Suprapubic skin (tissue), 4 donors: ENCODE measurements at places on chromosomes 1 and 21. TPM values are rescaled to one million over a fixed set of nuclear protein-coding genes. Genes with fewer than 3 reads are reported as not detected.

FAM151A gene
- total RNA-seq, result 0.47 TPM

CLCA1 gene
- not detected for total RNA-seq

PADI1 gene
- 57.3 TPM for total RNA-seq

SHE gene
- 7.3 TPM for total RNA-seq

MAGOH gene
- total RNA-seq, result 39.4 TPM

TMEM50A gene
- total RNA-seq, result 57.6 TPM

OR2L13 gene
- total RNA-seq, result not detected

CSF1 gene
- total RNA-seq, result 14.8 TPM

PTGER3 gene
- 49.4 TPM for total RNA-seq

SH2D1B gene
- total RNA-seq, result not detected

HES3 gene
- total RNA-seq, result not detected

TRAF5 gene
- total RNA-seq, result 6.4 TPM

FCRL2 gene
- total RNA-seq, result not detected

DNA sequence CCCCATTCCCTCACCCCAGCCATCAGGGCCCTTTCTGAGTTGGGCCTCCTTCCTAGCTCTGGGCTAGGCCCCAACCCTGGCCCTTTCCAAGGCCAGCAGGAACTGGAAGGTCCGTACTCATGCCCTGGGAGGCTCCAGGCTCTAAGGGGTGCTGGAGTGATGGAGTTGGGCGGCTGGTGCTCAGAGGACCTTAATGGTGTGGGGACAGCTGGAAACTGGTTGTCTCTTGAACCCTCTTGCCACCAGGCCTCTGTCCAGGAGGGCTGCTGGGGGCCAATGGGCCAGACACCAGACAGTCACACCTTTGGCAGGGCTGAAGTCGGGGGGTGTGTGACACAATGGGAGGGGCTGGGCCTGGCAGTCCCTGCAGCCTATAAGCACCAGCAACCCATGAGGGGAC lies 9.2 kb upstream of the PADI1 start:
- no peak for DNase-seq

DNA sequence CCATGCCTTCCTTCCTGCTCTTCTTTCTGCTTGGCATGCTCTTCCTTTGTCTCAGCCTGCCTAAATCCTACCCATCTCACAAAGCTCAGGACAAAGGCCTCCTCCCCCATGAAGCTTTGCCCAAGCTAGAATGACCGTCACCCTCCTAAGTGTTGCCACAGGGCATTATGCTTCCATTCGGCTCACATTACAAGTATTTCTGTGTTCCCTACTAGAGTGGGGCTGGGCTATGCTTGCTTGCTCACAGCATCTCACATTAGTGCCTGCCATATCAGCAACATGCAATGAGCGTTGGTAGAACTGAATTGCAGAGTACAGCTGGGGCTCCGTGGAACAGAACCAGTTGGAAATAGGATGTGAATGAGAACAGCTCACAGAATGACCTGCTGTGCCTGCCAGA lies 82.8 kb downstream of the CD58 start:
- no peak for DNase-seq

DNA sequence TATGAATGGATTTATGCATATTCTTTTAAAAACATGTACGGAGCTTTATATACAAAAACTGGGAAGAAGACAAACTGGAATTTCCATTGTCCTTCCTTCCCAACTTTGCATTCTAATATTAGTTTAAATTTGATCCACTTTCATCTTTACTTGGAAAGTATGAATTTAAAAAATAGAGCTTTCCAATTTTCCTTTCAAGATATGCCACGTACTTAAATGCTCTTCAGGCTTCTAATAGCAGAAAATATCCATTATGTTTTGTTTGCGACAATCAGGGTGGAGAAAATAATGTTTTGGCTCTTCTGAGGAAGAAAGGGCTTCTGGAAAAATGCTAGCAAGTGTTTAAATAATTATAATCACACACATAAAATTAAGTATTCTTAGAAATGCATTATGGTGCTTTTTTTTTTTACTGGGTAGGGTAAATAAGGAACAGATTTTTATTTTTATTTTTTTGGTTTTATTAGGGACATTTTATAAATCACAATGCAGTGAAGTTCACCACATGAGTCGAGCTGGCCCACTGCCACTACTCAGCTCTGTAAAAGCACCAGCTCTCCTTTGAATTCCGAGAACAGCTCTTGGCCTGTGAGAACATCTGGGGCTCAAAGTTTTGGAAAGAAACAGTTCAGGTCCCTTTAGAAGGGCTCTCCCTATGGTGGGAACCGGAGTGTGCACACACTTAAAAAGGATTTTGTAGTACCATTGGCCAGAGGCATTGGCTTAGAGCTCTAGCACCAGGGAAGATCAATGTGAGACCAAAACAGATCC lies 287.4 kb upstream of the LYPLAL1 start:
- no peak for DNase-seq

DNA sequence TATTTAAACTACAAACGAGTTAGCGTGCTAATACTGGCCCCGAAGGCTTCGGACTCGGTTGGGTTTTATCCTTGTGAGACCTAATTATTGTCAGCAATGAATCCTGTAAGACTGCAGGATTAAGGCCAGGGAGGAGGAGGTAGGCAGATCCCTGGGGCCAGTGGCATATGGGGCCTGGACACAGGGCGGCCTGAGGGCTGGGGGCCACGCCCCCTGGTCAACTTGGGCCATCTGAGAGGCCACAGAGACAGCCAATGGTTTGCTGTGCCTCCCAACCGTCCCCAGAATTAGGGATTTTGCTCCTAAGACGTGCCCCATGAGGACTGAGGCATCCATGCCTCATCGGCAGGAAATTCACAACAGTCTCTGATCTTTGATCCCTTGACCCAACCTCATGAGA lies 31.1 kb upstream of the DISP3 start:
- DNase-seq, result no peak

DNA sequence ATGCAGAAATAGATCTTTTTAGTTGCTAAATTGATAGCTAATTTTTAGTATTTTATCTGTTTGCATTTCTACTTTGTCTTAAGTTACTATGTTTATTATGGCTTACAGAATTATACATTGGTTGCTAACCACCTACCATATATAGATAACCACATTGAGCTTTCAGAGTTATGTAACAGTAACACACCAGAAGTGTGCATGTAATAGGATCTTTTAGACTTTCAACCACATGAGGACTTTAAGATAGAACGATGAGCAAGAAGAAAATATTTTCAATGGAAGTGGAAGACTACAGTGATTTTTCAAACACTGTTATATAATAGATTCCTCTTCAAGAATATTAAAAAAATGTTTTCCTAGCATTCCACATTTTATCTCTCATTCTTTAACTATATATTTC lies 28.8 kb downstream of the TOR1AIP1 start:
- DNase-seq, result no peak

DNA sequence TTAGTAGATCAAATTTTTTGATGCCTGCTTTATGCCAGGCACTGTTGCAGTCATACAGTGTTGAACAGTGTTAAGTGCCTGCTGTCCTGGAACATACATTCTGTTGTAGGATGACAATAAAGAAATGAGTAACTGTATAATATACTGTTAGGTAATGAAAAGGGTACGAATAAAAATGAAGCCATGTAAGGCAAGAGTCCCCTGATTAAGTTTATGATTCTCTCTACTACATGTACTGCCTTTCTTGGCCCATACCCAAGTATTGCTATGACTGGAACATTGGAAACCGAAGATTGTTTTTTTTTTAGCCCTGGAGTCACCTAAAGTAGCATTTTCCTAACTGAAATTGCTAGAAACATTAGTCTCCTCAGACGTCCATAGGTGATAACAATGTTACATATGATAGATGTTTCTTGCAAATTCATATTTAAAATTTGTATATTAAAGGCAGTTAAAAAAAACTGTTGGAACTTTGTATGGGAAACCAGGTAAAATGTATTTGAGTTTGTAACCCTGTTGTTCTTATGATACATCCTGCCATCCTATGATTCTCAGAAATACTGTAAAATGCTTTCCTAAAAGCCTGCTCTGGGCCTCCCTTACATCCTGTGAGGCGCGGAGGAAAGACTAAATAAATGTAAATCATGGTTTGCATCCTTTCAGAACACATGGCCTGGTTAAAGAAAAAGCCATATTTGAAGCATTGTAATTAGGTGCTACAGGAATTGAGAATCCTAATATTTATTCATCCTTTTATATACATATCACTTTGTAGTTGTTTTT lies 5.8 kb downstream of the ATP5PB start:
- no peak for DNase-seq

GRCh38 chr1:231315887-231316286 lies 21.8 kb downstream of the EXOC8 start:
- DNase-seq, result no peak

DNA sequence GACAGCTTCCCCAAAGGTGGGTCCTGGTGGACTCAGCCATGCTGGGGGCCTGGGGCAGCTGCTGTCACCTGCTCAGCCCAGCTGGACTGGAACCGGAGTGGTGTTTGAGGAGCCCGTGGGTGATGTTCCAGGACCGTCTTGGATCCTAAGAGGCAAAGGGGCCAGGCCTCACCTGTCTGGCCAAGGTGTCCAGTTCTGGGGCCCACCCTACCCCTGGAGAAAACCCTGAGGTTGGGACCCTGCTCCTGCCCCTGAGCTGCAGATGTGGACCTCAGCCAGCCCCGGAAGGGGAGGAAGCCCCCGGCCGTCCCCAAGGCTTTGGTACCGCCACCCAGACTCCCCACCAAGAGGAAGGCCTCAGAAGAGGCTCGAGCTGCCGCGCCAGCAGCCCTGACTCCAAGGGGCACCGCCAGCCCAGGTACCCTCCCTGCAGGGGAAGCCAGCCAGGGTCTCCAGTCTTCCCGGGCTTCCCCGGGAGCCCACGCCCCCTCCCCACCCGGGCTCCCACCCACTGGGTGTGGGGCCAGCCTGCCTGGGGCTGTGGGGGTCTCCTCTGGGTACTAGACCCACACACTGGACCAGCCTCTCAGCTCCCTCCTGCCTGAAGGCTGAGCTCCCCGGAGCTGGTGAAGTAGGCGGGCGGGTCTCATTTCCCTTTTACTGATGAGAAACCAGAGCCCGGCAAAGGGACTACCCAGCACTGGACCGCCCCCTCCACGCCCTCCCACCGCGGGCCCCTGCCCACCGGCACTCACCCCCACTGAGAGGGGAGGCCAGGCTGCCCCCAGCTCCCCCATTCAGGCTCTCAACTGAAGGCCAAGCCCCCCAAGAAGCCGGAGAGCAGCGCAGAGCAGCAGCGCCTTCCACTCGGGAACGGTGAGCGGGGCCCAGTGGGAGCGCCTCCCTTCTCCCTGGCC lies 1.3 kb downstream of the AIRE start:
- DNase-seq, result no peak

DNA sequence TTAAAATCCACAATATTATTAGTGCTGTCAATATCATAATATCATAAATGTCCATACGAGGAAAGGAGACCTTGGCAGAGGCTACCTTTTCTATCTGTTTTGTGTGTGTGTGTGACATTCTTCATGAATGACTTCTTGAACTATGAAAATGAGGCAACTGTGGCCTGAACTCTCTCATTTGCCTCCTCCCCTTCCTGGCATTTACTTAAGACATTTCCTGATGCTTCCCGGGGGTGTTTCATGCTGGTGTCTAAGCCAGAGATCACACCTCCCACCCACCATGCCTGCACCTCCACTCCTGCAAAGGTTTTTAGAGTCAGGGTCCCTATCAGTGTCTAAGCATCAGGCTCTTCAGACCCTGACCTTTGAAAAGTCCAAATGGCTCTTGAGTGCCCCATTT lies 420.9 kb downstream of the KIF26B start:
- no peak for DNase-seq

DNA sequence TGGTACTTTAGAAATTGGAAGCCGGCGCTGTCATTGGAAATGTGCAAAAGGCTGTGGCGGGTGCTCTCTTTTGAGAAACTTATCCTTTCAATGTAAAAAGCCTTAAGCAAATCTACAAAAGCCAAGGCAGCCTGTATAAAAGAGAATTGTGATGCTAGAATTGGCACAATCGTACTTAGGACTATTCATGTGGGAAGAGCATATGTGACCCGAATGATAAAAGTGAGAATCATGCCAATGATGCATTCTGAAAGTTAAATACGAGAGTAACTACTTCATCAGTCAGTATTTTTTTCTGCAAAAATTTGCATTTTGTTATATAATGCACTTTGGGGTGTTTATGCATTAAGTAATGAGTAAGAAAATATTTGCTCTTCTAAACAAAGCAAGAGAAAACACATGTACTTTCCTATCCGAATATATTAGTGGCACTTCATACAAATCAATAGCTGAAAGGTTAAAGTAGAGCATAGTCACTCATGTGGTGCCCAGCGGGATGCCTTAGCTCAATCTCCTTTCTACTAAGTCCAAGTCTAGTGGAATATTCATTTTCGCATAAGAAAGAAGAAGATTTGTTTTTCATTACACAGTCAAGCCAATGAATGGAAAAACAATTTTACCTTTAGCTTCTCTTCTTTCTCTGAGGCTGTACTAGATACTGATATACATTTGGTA lies 1256.6 kb upstream of the B3GALT2 start:
- no peak for DNase-seq

GRCh38 chr1:3463891-3464648 lies 9.6 kb downstream of the ARHGEF16 start:
- DNase-seq, result no peak
